Mesothelial cell of epicardium (in vitro differentiated cells): ENCODE measurements at places on chromosomes 16 and 17.

DNA sequence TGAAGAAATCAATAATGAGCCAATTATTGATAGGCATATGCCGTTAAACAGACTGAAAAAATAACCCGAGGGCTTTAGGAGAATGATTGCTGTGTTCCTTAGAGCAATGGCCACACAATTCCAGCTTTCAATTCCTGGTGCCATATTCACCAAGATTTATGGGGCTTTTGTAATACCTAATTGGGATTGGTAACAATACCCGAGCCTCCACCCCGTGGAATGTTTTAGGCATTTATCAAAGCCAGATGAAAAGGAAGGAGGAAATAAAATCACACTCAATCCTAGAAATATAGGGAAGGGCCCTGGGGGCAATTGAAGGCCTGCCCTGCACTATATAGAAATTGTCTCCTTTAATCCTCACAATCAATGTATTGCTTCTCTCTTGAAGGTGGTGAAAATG is 42.1 kb upstream of the MLYCD start:
- no peak for DNase-seq

DNA sequence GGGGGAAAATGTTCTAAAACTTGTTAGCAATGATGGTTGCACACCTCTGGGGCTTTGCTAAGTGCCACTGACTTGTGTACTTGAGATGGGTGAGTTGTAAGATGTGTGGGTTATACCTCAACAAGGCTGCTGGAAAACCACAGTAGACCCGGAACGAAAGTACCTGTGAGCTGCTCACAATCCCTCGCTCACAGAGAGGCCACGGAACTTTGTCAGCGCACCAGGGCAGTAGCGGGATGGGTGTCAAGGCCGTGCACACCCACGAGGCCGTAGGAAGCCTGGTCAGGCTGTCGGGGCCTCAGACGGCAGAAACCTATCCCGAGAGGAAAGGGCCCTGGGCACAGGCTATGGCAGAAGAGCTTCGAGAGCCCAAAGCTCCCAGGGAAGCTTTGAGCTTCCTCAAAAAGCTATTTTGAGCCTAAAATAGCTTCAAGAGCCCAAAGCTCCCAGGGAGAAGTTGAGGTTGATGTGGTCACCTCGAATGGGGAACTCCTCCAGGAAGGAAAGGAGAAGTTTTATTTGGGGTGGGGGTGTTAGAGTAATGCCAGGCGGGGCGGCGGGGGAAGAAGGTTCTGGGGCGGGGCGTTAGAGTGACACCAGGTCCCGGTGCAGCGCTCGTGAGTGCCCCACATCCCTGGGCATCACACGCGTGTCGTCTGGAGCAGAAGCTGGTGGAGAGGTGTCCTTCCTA is 19.0 kb downstream of the CBFA2T3 start:
- no peak for DNase-seq

- DNase-seq: no peak
Observed at GRCh38 chr16:15427648-15428239, 6.6 kb upstream of the BMERB1 start.

GRCh38 chr17:66540131-66540781 is 237.8 kb downstream of the PRKCA start:
- no peak for DNase-seq

DNA sequence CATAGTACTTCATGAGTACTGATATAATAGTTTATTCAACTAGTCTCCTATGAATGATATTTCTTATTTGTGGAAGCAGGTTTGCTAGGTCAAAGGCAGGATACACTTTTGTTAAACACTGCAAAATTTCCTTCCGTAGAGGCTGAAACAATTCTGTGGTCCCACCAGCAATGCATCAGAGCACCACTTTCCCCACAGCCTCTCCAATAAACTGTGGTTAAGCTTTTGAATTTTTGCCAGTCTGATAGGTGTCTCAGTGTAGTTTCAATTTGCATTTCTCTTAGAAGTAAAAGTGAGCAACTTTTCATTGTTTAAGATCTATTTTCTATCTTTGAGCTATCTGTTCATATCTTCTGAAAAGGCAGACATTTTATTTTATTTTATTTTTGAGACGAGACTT is 36.4 kb upstream of the CORO6 start:
- no peak for DNase-seq

GRCh38 chr17:82465023-82465603 is 6.6 kb downstream of the NARF start:
- no peak for DNase-seq

DNA sequence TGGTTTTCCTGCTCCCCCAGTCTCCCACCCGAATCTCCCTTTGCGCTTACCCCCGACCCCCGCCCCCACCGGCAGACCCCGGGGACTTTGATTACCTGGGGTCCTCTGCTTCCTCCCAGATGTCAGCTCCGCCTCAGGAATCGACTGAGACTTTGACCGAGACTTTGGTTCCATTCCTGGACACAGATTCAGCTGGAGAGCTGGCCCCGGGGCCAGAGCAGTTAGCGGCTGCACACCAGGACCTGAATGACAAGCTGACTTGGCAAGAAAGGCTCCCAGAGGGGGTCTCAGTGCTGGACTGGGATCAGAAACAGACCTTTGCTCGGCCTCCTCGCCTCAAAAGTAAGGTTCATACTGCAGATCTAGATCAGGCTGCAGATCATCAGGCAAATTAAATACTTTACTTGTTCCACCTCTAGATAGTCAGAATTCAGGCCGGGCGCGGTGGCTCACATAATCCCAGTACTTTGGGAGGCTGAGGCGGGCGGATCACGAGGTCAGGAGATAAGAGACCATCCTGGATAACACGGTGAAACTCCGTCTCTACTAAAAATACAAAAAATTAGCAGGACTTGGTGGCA is 60.3 kb upstream of the FBXO47 start:
- DNase-seq: no peak

- no peak for DNase-seq
Observed at GRCh38 chr17:58577696-58578095, 63.3 kb upstream of the MTMR4 start.

DNA sequence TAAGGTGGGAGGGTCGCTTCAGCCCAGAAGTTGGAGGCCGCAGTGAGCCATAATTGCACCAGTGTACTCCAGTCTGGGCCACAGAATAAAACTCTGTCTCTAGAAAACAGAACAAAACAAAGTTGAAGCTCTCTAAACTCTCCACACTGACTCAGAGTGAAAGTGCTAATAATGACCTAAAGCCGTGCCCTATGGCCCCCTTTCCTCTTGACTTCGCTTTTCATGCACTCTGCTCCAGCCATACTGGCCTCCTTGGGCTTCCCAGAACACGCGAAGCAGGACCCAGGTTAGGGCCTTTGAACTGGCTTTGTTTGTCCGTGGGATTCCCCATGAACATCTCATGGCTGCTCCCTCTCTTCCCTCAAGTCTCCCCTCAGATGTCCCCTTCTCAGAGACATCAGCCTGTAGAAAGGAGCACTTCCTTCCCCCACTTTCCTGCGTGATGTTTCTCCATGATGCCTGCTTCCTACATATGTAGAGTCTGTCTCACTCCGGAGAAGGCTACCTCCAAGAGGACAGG is 18.6 kb upstream of the SPN start:
- DNase-seq: no peak

DNA sequence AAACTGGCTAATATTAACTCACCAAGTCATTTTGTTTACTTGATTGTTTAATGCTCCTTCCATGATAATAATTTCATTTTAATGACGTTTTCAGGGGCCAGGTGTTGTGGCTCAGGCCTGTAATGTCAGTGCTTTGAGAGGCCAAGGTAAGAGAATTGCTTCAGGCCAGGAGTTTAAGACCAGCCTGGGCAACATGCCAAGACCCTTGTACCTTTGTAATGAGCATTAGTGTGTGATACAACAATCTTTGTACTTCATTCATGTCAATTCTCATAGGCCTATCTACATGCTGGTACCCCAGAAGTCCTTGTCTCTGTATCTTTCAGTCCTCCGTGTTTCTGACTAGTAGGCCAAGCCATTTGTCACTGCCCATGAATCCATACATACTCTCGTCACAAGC is 296.9 kb downstream of the ZFHX3 start:
- DNase-seq: no peak

- DNase-seq: no peak
Observed at GRCh38 chr17:31609996-31610910, 218.8 kb downstream of the RAB11FIP4 start.

DNA sequence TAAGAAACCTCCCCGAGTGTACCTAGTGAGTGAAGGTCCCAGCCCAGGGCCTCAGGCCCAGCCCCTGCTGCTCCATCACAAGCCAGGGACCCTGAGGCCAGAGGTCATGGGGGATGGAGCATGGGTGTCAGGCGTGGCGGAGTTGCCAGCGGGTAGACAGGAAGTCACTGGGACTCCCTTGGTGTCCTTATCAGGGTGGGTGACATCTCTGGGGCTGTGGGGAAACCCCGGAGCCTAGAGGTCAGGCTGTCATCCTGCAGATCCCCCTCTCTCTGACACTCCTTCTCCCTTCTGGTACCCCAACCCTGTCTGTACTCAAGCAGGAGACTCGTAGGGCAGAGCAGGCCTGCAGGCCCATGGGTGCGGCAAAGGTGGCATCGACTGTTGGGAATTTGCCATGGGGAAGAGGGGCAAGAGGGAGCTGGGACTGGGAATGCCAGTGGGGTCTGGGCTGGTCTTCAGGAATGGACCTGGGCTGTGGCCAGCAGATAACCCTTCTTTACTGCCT is 10.8 kb upstream of the ADGRG1 start:
- no peak for DNase-seq
